NCI-H2227 treated with DMSO at 0.1 percent for 48 hours (cell line): ENCODE measurements at places on chromosomes 6 and 20.

DNA sequence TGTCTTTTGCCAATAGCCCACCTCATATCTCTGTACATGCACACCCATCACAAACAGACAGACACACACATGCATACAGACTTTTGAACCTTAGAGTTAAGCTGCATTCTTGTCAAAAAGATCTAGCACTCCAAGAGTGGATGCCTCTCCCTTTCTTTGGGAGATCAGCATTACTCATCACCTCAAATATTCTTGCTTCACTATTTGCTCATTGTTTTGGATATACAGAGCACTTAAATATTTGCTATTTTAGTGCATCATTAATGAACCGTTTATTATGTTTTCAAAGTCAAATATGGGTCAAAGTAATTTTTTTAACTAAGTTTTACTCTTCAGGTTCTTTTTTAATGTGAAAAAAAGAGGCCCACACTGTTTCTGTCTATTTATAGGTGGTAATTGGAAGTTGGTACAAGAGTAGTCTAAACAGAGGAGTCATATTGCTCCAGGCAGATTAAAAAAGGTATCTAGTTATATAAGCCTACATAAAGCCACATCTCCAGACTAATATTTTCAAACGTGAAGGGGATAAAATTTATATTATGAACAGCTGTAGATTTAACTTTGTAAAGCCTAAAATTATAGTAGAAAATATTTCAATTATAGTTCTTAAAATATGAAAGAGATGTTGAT is 102.6 kb downstream of the FLRT3 start:
- DNase-seq, result no peak

DNA sequence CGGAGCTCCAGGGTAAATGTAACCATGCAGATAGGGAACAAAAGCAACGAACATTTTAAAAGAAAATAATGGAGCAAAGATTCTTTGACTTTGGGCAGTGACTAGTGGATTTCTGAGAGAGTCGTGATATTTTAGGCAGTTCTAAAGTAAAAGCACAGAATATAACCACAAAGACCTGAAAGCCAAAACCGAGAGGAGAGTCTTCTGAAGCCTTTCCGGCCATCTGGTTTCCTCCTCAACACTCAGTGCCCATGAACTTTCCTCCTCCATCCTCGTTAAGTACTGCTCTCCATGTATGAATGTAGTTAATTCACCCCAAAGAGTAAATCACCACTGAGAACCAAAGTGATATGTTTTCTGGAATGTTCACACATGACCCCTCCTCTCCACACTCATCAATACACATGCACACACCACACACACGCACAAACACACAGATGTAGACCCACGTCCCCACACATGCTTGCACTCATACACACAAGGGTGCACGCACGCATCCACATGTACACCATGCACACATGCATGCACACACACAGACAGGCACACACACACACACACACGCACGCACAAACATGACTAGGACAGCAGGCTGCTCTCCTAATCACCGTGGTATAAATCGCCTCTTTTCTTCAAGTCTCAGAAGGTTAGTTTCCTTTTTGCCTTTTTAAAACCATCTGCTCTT is 109.5 kb downstream of the MYLK4 start:
- no peak for DNase-seq

DNA sequence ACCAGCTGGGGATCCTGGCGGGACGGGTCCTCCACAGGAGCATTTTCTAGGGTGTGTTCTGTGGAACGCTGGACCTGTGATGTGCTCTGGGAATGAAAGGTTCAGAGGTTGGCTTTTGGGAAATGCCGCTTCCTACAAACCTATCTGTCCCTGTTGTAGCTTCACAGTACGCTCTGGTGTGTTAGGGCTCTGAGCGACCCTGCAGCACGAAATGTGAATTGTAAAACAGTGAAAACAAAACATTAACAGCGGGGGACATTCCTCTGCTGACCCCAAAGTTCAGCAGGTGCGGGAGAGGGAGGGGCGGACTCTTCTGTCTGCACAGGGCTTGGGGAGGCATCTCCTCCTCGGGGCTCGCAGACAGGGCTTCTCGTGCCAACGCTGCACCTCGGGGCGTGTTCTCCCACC is 155.9 kb downstream of the NRN1 start:
- no peak for DNase-seq

- DNase-seq, result no peak
These were observed 5.8 kb upstream of the ME1 start for GRCh38 chr6:83436674-83437073.

- no peak for DNase-seq
These were observed 108.5 kb downstream of the SYCP2 start for GRCh38 chr20:59824711-59825562.

DNA sequence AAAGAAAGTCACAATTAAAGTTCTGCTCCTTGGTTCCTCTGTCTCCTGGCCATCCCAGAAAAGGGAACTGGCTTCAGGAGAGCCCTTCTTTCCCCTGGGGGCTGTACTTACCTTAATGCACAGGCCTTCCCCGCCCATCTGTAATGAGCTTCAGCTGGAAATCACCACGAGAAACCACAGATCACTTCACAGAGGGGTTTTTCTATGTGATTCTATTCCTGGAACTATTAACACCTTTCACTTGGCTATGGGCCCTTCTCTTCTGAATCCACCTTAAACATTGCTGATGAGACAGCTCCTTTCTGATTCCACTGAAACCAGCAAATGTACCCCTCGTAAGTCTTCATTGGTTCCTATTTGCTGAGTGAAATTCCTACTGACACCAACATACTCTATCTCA is 80.7 kb downstream of the FOXF2 start:
- DNase-seq, result no peak

DNA sequence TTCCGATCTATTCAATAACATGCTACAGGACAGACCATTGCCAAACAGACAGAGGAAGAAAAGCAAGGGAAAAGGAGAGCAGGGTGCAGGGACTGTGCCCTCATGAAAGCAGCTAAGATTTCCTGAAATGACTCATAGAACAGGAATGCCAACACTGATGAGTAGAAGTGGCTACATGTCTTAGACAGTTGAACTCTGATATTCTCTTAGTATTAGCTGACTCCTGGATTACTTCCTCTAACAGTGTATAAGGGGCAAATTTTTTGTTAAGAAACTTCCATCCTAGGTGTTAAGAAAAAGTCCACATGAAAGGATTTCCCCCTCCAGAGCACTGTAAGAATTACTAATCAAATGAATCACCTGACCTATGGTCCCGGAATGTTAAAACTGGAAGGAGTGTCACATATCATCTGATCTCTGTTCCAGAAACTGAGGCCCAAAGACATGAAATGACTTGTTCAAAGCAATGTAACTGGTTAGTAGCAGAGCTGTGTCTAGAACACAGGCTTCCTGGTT is 224.9 kb downstream of the IBTK start:
- DNase-seq, result no peak
